AG09319 (cell line): ENCODE measurements at places on chromosomes 12 and 14.

- DNase-seq: no peak
Observed at GRCh38 chr14:100698666-100699448, 27.8 kb upstream of the DLK1 start.

DNA sequence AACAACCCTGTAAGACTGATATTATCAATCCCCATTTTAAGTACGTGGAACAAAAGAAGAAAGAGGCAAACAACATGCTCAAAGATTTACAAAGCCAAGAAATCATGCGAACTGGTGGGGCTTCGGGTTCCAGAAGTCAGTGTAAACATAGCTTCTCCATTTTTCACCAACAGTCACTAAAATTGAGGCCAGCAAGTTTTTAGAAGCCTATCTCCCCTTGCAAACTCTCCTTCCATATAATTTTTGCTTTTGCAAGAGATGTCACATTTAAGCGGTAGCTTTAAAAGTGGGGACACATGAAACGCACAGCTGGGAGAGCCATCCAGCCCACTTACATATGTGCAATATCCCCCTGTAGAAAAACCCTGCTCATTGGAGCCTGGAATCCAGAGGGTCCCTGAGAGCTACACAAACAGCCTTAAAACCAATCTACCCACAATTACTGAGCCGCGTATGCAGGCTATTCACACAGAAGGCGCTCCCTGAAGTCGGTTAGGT lies 797 bp downstream of the SLC11A2 start:
- DNase-seq: no peak

GRCh38 chr12:120534703-120535655 lies 823 bp downstream of the RNF10 start:
- no peak for DNase-seq

DNA sequence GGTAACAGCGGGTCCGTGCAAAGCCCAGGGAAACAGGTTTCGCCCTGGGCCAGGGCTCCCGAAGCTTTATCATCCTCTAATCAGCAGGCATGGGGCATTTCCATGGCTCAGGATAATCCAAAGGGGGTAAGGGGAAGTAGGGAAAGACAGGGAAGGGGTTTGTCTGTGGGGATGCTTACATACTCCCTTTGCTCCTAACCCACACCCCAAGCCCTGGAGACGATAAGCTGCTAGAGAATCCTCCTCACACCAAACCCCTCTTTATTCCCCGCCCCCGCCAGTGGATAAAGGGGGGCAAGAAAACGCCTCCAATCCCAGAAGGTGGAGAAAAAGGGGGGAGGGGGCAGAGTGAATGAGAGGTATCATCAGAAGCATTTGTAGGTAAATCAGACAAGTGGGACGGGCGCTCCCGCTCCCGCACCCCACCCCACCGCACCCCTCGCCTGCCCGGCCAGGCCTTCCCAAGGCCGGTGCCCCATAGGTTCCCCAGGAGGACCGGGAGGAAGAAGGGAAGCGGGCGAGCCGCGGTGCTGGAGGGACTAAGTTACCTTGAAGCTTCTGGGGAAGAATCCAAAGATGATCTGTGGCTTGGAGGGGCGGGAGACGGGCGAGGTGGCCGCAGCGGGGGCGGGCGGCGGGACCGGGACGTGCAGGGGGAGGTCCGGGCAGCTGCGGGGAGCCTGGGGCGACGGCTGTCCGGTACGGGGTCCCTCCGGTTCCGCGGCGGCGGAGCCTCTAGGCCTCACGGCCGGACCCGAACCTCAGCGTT lies 762 bp downstream of the PPP2R5E start:
- no peak for DNase-seq

DNA sequence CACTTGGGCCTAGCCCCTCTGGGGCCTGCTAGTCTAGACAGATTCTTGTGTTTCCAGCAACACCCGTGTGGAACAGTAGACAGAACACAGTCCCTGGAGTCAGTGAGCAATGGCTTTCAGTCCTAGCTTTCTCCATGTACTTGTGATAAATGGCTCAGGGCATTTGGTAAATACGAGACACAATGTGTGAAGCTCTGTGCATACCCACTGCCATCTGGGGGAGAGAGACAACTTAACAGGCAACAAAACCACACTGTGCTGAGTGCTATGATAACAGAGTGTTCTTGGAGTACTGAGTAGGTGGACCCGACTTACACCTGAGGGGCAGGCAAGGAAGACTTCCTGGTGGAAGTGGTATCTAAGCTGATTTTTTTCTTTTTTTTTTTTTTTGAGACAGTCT lies 86.3 kb upstream of the TBX3 start:
- DNase-seq: no peak

DNA sequence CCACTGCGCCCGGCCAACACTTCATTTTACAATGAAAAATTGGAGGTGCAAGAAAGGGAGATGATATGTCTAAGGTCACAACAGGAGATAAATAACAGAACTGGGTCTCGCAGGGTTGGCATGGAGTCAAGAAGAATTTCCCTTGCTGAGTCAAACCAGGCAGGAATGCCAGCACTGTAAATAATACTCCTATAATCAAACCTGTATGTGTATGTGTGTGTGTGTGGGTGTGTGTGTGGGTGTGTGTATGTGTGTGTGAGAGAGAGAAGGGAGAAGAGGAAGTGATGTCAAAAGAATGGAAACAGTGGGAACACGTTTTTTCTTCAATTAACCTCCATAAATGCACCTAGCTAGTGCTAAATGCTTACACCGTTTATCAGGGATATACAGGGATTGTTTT lies 70.4 kb downstream of the TMEM116 start:
- peak; percentile 60 for DNase-seq

GRCh38 chr12:1890810-1891209 lies 27.6 kb downstream of the CACNA2D4 start:
- no peak for DNase-seq
